Sigmoid colon (tissue), 7 donors: ENCODE measurements at places on chromosomes 1 and 21.

DNA sequence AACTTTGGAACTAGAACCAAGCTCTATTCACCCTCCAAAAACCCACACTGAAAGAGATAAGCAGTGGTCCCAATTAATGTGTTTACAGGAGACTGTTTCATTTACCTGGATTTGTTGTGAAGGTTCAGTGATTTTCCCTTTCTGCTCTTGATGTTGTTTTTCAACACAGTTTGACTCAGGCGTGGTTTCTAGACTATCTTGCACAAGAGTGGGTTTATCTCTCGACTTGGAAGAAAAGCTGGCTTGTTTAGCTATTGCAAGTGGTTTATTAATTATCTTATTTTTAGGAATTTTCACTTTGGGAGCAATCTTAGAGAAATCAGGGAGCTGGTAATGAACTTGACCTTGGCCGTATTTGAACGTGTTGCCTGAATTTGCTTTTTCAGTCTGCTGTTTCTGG, 5.3 kb downstream of the AKNAD1 start:
- DNase-seq = no peak

GRCh38 chr21:42566524-42567213, 53.0 kb downstream of the SLC37A1 start:
- DNase-seq = peak; percentile 61

DNA sequence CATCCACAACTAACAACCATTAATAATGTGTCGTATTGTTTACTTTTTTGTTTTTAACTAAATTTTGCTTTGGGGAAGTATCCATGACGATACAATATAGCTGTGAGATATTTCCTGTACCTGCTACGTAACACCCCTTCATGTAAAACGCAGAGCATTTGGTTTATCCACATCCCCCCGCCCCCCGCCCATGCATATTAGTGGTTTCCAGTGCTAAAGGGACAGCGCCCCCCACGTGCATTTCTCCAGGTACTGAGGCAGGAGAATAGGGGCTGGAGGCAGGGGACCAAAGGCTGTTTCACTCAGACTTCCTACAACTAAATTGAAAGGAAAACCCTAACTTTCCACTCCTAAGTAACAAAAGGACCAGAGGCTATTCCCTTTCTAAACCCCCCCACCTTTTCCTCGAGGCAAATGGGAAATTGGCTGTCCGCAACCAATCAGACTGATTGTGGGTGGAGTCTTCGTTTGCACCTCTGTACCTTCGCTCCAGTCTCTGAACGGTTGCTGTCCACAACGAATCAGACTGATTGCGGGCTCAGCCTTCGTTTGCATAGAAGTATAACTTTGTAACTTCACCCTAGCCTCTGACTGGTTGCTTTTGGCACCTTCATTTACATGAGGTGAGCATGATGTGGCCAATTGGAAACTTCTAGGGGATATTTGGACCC, 12.2 kb upstream of the RIPK4 start:
- DNase-seq = no peak

- DNase-seq = no peak
These were observed 66.7 kb upstream of the COX20 start for GRCh38 chr1:244768804-244769203.

DNA sequence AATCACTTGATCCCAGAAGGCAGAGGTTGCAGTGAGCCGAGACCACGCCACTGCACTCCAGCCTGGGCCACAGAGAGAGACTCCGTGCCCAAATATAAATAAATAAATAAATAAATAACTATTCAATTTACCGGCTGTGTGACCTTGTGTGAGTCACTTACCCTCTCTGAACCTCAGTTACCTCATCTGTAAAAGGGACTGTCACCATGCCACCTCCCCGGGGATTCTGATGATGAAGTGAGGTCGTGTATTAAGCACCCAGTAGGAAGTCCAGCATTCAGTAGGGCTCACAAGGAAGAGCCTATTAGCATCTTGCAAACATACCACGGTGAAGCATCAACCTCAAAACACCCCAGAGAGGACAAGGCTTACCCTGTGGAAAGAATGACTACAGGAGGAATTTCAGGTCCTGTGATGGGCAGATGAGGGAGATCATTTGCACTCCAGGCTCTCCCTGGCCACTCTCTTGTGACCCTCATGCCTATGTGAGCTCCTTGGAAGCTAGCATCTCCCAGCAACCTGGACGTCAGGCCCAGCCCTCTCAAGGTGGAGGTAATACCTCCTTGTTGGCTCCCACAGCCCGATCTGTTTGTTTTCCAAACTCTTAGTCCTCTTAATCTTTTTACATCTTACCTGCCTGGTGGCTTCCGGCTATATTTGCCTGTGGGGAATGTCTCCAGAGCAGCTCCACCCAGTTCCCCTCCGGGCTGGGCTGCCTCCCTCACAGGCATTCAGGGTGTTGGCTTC, 7.6 kb upstream of the C1QA start:
- DNase-seq = no peak

DNA sequence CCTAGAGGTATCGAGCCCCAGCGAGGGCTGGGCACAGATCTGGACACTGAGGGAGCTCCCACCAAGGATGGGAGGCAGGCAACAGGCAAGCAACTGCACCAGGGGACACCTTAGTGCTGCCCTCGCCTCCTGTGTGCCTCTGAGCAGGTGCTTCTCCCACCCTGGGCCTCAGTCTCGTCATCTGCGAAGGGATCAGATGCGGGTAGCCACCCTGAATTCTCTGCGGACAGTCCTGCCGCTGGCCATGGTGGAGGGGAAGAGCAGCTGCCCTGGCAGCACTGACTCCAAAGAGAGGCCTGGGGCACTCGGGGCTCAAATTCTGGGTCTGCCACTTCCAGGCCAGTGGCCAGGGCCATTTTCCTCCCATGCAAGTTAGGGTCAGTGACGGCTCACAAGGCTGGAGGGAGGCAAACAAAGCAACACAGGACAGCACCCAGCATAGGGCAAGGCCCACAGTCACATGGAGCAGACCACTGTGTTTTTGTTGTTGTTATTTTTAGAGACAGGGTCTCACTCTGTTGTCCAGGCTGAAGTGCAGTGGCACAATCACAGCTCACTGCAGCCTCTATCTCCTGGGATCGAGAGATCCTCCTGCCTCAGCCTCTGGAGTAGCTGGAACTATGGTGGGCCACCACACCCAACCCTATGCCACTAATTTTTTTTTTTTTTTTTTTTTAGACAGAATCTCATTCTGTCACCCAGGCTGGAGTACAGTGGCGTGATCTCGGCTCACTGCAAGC, 7.1 kb upstream of the SDC3 start:
- DNase-seq = peak; percentile 43

DNA sequence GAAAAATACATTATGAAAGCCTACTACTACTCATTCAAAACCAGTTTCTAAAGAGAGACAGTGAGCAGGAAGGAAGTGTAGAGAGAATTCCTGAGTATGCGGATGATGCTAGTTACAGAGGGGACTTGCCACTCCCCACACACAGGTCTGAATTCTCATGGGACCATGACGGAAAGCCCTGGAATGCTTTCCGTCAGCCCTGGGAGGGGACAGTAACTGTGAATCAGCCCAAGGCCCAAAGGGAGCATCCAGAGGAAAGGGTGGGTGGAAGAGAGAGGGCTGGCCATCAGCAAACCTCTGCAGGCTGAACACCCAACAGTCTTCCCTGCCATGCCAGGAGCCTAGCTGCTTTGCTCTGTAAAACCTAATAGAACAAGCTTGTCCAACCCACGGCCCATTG, 36.4 kb downstream of the RCSD1 start:
- no peak for DNase-seq

GRCh38 chr1:93977598-93977945, 68.3 kb upstream of the GCLM start:
- no peak for DNase-seq

- DNase-seq = no peak
These were observed 7.1 kb upstream of the PTTG1IP start for GRCh38 chr21:44880405-44881197.

GRCh38 chr1:10709165-10709564, 87.3 kb downstream of the CASZ1 start:
- no peak for DNase-seq

DNA sequence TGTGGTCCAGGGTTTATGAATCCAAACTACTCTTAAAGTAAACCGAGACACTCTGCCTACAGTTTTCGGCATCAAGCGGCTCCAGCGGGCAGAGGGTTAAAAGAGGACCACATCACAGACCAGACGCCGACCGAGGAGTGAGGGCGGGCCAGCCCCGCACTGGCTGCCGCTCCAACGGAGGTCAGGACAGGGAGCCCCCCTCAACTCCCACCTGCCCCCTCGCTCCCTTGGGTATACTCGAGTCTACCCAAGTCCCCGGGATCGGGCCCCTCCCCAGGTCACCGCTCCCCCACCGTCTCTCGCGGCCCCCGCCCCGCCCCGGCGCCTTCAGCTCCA, 312 bp downstream of the ARNT start:
- DNase-seq = no peak

GRCh38 chr1:155253208-155253607, 2.1 kb downstream of the ENTREP3 start:
- no peak for DNase-seq

- DNase-seq = no peak
These were observed 8.1 kb upstream of the C1orf216 start for GRCh38 chr1:35726450-35727433.

GRCh38 chr1:111980686-111981085, 8.8 kb downstream of the KCND3 start:
- no peak for DNase-seq

DNA sequence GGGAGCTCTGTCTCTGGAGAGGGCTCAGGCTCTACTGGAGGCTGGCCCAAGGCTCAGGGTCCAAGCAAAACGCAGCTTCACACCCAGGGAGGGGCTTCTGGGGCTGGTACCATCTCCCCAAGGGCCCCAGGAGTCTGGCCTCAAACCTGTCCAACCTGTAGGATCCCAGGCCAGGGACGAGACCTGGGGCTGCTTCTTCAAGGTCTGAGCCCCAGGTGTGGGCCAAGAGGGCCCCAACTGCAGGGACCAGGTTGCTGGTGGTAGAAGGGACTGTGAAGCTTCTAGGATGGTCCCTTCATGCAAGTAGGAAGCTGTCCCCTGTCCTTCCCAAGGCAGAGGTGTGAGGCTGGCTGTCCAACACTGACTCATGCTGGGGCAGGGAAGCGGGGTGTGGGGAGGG, 7.8 kb upstream of the MMEL1 start:
- DNase-seq = no peak

GRCh38 chr1:21696931-21697330, 27.8 kb upstream of the RAP1GAP start:
- no peak for DNase-seq

- no peak for DNase-seq
These were observed 663.0 kb downstream of the NPHP4 start for GRCh38 chr1:5329068-5329739.

DNA sequence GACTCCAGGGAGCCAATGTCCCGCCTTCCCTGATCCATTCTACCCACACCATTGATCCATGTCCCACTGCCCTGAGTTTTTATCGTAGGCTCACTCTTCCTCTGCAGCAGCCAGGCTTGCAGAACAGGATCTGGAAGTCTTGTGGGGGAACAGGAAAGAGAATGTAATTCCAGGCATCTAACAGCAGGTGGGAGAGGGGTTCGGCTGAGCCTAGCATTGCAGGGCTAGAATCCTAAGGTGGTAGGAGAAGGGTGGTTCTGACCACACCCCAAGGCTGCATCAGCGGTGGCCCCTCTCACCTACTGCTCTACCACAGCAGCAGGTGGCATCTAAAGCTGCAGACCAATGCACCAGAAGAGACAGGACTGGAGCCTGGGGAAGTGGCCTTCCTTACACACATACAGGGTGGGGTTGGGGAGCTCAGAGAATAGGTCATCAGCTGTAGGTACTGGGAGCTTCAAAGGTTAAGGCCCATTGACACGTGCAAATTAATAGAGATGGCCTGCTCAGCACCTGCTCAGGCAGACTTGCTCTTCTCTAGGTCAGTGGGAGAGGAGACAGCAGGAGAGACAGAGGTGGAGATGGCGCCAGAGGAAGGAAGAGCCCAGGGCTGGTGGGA, 20.5 kb downstream of the KNCN start:
- DNase-seq = no peak

DNA sequence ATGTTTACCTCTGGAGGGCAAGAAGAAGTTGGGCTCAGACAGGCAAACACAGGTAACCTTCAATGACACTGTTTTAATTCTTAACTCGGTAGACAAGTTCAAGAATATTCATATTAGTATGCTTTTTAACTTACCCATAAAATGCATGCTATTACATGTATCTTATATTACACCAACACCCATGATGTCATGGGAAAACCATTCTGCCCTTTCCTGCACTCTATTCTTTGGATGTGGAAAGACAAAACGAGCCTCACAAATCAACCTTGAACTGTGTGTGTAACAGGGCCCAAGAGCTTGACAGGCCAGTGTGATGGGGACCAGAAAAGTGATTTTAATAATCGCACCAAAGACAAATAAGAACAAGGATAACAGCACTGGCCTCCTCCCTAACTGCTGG, 22.6 kb upstream of the RAP1GAP start:
- DNase-seq = no peak

DNA sequence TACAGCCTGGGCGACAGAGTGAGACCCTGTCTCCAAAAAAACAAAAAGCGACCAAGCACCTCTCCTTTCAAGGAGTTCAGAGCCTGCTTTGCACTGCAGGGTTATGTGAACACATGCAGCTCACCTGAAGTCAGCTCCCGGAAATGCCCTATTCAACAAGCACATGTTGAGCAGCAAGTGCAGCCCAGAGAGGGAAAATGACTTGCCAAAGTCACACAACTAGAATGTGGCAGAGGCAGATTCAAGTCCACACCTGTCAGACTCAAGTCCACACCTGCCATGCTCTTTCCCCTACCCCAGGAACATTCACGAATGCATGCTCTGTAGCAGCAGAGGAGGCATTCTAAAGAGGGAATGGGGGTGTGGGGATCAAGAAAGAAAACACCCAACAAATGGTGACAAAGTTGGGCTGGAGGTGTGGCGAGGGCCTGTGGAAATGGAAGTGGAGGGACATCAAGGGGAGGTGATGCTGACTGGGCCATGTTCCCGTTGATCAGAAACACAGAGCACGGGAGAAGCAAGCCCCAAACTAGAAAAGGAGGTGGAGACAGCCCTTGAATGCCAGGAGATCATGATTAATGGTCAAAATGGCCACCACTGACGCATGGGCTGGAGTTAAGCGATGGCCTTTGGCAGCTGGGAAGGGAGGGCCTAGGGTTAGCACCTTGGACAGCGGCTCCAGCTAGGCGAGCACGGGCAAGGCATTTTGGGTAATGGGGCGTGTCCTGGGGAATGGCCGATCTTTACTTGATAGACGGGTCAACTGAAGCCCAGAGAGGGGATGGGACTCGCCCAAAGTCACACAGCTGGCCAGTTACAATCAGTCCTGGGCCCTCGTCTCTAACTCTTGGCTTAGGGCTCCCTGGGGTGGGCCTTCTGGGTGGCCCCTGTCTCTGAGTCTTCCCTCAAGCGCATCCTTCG, 21.5 kb downstream of the RAP1GAP start:
- DNase-seq = no peak

DNA sequence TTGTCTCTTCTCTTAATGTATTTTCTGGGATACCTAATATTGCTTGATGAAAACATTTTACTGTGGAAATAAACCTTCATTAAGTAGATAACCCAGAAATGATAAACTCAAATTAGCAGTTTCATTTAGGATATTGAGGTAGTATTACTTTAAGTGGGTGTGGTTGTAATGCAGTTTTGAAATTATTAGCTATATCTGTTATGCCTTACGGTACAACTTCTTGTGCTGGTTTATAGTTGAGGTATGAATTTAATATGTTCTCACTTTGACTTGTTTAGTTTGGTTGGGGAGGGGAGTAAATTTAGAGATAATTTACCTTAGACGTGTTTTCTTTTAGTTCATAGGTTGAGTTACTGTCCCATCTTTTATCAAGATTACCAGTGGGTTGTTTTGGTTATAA, 111.0 kb downstream of the POU2F1 start:
- no peak for DNase-seq

- DNase-seq = no peak
These were observed 104.6 kb downstream of the ZSCAN20 start for GRCh38 chr1:33576821-33577599.

GRCh38 chr1:231062500-231063270, 22.6 kb upstream of the FAM89A start:
- DNase-seq = no peak
